IPS DF 6.9 (cell line): ENCODE measurements at places on chromosomes 12 and 14.

DNA sequence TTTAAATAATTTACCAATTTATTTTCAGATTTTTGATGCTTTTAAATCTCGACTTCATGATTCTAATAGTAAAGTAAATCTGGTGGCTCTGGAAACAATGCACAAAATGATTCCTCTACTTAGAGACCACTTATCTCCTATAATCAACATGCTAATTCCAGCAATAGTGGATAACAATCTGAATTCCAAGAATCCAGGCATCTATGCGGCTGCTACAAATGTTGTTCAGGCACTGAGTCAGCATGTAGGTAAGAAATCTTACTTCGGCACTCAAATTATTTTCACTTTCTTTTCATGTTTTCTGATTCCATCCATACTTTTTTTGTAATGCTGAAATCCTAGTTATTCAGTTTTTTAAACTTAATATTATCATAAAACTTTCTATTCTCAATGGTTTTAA lies 15.5 kb upstream of the PRPF39 start:
- DNase-seq, result no peak

DNA sequence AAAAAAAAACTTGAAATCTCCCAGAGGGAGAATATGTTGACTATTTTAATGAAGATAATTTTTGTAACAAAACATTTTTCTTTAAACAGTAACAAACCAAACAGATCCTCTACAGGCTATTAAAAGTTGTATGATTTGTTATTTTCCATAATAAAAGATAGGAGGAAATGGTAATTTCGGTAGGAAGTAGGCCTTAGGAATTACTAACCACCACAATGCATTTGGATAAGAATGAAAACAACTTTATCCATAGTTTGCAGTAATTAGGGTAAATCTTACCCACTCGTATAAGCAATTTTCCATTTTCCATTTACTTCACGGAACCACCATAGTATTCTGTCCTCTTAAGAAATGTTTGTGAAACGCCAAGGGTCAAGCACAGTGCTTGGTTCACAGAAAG lies 6.0 kb downstream of the USP44 start:
- no peak for DNase-seq

DNA sequence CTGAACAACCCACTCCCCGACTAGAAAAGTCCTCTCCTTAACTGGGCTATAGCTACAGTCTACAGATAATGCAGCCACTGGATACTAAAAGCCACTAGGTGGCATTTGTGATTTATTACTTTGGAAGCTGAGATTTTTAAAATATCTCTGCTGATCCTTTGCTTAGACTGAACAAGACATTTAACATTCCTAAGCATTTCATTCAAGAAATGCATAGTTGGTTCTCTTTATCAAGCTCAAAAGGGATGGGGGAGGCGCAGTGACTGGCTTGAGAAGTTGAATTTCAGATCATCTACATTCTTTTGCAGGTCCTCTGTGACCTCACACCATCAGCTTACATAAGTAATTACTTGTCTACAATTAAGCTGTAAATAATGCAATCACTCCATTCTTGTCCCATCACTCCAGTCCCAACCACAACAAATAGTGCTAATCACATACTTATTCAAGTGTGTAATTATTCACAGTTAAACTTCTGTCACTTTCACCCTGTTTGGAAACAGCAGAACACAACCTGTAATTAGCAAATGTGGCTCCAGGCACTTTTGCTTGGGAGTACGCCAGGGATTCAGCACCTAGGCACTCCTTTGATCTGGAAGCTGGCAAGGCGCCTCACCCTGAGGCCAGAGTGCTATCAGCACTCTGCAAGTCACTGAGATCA lies 203.6 kb downstream of the NOVA1 start:
- no peak for DNase-seq

- DNase-seq, result no peak
Measured at GRCh38 chr14:100620255-100621100, 33.3 kb upstream of the BEGAIN start.

DNA sequence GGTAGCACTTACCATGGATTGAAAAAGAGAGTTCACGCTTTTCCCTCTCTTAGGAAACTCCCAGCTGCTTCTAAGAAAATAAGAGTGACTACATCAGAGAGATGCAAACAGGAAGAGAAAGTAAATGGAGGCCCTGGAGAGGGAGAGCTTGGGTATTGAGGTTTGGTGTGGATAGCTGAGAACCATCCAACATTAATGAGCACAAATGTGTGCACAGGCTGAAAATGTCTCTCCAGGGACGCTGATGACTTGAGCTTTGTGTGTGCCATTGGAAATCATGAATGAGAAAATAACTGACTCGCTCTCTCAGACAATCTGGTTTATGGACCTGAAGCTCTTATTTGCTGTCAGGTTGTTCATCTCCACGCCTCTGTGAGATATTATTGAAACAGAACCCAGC lies 318.8 kb downstream of the NRXN3 start:
- no peak for DNase-seq

- DNase-seq, result no peak
Measured at GRCh38 chr14:64992328-64992885, 5.7 kb downstream of the FNTB start.

DNA sequence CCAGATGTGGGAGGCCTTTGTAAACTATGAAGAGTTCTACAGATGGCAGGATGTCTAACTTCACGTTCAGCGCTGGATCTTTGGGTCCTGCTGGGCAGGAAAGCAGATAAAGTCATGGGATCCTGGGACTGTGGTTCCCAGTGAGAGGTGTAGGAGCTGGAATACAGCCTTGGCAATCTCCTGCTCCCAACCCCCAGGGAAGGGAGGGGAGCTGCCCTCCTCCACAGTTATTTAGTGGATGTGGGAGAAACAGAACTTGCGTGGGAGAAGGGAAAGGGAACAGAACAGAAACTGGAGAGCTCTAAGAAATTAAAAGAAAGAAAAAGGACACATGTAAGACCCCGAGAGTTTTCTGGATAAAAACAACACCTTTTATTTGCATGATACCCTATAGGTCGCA lies 37.0 kb downstream of the NUAK1 start:
- no peak for DNase-seq

DNA sequence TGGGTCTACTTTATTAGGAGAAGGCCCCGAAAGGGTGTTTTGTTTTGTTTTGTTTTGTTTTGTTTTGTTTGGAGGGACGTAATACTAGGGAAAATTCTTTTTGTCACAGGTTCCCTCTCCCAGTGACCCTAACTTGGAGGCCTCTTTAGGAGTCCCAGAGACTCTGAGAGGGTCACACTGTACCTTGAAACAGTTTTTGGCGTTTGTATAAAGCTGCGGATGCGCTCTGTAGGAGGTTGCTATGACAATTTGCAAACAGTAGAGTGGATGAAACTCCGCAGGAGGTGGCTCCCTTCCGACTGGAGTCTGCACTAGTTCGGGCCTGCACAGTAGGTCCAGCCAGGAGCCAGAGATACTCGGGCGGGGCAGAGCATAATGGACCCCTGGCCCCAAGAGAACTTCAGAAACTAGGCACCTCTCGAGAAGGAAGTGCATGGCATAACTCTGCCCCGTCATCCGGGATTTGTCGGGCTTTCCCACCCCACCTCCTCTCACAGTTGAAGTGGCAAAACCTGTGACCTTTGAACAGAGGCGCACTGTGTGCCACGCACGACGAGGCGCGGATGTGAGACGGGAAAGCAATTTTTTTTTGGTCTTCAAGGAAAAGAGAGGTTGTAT lies 1.3 kb upstream of the DYRK2 start:
- no peak for DNase-seq

DNA sequence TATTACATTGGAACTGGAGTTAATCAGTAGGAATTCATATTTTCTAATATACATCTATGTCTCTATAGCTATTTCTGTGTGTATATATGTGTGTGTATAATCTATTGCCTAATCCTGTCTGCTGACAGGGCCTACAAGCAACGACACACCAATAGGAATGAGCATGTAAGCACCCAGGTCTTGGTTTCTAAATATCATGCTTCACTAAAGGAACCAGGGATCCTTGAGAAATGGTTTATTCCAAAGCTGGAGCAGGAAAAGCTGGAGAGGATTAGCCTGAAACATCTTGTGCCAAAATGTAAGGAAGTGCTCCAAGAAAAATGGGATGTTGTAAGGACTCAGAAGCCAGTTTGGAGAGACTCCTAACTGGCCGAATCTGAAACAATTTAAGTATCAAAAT lies 29.3 kb upstream of the LGALS3 start:
- DNase-seq, result no peak

DNA sequence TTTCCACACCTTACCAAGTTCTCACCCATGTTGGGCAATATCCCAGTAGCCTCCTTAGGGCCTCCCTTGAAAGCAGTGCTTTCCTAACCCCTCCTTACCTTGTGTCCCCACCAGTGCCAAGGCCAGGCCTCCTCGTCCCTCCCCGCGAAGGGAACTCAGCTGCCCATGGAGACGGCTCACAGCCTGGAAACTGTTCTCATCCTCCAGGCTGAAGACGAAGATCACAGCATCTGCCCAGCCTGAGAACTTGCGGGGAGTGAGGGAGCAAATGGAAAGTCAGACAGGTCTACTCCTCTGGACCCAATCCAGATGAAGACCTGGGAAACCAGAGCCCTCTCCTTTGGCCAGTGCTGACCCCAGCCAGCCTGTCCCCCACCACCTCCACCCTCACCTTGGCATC lies 4.6 kb downstream of the AGAP2 start:
- no peak for DNase-seq

- no peak for DNase-seq
Measured at GRCh38 chr14:72164420-72165228, 232.4 kb downstream of the RGS6 start.

- no peak for DNase-seq
Measured at GRCh38 chr12:47903151-47903611, 1.6 kb downstream of the VDR start.

DNA sequence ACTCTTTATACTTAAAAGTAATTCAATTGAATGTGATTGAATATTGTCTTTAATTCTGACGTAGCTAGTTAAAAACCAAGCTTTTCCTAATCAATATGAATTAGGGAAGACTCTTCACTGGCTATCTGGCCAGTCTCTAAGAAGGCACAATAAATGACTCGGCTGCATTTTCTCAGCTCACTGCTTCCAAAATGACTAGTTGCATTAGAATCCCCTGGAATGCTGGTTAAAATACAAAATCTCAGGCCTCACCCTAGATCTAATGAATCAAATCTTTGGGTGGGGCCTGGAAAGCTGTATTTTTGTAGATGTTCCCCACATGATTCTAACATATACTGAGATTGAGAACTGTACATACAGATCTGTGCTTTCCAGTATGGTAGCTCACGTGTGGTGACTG lies 242.1 kb downstream of the CHST11 start:
- no peak for DNase-seq

DNA sequence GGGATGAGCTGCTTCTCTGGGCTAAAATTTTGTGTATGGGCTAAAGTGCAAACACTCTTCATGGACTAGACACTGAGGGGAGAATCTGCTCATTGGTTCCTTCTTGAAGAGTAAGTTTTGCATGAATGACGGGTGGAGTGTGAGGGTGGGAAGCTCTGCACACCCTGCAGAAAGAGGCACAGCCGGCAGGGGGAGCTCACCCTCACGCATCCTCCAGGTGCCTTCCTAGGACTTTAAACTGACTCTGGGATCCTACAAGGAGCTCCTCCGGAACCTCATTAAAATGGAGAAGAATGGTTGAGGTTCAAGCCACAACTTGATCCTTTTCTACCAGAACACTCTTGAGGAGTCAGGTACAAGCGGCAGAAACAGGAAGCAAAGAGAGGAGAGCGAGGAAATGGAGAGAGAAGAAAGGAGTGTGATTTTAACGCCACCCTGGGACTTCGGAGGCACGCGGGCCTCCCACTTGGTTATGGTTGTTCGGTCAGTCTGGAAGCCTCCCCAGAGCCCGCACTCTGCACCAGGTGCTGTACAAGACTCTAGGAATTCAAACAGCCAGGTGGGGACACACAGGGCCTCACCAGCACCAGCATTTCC lies 87.5 kb downstream of the SETD3 start:
- peak; percentile 45 for DNase-seq

DNA sequence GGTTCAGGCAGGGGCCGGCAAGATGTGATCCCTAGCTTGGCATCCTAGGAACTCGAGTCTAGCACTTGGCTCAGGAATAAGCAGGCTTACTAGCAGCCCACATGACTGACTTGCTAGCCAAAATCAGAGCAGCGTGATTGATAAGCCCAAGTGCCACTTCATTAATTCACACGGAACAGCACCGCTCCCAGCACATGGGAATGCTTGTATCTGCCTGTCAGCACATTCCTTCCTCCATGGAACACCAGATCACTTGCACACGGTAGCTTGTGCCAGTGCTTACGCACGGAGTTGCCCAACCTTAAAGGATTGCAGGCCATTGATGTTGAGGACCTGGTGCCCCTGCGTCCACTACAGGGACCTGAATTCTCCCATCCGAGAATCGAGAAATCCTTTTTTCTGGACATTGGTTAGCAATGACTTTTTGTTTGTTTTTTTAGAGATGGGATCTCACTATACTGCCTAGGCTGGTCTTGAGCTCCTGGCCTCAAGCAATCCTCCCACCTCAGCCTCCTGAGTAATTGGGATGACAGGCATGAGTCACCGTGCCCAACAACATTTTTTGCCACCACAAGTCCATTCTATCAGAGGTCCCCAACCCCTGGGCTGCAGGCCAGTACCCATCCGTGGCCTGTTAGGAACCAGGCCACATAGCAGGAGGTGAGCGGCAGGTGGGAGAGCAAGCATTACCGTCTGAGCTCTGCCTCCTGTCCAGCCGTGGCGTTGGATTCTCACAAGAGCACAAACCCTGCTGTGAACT lies 30.6 kb upstream of the TSPAN9 start:
- DNase-seq, result no peak

DNA sequence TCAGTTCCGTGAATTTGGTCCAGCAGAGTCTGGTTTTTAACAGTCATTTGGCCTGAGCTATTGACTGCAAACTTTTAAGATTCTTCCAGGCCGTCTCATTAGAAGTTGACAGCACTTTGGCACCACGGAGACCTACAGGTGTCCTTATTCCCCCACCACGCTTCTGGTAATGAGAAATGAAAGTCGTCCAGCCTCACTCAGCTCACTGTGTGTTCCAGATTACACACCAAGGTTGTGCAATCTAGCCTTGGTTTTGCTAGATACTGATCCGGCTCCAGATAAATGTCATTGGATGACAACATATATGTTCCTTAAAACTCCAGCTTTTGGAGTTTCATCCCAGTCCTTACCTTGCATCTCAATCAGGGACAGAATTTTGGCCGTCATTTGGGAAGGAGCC lies 210.4 kb downstream of the CHST11 start:
- no peak for DNase-seq

DNA sequence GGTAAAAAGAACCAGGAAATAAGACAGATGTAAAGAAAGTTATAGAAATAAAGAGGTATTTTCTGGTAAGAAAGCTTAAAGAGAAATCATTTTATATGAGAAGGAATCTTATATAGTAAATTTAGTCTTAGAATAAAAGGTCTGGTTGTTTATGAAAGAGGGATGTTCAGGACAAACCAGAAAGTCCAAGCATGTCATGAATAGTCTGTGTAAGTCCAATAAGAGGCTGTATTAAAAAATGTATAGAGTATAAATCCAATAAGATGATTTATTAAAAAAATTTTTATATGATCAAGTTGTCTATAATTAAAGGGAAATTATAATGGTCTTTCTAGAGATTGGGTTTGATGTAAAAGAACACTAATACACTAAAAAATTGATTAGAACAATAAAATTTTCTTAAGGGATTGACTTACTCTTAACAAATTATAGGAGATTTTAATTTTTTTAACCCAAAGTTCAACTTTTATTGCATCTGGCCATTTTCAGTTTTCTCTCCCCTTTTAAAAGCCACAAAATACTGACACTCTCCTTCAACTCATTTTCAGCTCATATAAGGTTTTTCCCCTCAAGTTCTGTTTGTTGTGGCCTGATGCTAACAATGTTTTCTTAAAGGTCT lies 35.1 kb downstream of the ST8SIA1 start:
- DNase-seq, result no peak
